Peyer's patch (tissue), 4 donors: ENCODE measurements at places on chromosomes 2 and 18. TPM values are rescaled to one million over a fixed set of nuclear protein-coding genes. Genes with fewer than 3 reads are reported as not detected.

Gene SEMA4F
- 3.2 TPM for total RNA-seq

- H3K27ac ChIP-seq: no peak overlapping the region
- H3K36me3 ChIP-seq: no peaks in the 10 kb centered on the region
- no peak overlapping the region for H3K4me3 ChIP-seq
Observed at GRCh38 chr2:232626584-232626983, 6.8 kb upstream of the EFHD1 start.

DNA sequence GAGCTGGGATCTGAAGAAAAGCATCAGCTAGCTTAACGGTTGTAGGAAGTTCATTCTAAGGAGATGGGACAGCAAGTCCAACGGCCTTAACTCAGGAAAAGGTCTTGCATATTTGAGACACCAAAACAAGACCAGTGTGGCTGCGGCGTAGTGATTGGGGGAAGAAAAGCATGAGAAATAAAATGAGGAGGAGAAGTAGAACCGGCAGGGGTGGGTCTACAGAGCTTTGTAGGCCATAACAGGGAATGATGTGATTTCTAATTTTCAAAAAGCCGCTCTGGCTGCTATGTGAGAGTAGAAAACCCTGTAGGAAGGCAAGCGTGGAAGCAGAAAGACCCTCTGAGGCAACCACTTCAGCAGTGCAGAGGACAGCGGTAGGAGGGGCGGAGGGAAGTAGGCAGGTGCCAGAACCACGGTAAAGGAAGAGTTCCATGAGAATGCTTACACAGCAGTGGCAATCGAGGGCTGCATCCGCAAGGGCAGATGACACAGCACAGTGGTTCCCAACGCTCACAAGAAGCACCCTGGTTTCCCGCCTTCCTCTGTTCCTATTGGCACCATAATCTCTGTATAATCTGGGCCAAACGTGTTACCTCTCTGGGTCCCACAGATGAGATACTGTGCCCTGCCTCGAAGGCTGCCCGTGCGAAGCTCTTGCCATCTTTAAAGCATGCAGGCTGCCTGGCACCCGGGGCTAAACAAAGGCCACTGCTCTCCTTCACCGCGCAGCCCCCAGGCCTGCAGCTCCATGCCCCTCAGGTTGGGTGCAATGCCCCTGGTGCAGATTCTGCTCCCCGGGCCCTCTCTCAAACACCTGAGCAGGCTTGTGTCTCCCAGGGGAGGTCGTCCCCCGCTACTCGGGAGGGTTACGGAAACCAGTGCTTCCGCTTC is 795 bp downstream of the ANKRD39 start:
- DNase-seq: no peak
- H3K27me3 ChIP-seq: no peaks in the 10 kb centered on the region
- no peaks in the 10 kb centered on the region for H3K36me3 ChIP-seq
- peak overlapping the region; percentile 91 for H3K4me3 ChIP-seq

Gene ACMSD
- total RNA-seq: 1.2 TPM

Gene AMER3
- total RNA-seq: 1.1 TPM
